AG08395 (cell line): ENCODE measurements at places on chromosomes 12 and 14.

- DNase-seq = peak; percentile 88
These were observed 1.6 kb upstream of the TXNRD1 start for GRCh38 chr12:104213952-104214351.

GRCh38 chr14:44720707-44721106 is 213.6 kb upstream of the FSCB start:
- no peak for DNase-seq

DNA sequence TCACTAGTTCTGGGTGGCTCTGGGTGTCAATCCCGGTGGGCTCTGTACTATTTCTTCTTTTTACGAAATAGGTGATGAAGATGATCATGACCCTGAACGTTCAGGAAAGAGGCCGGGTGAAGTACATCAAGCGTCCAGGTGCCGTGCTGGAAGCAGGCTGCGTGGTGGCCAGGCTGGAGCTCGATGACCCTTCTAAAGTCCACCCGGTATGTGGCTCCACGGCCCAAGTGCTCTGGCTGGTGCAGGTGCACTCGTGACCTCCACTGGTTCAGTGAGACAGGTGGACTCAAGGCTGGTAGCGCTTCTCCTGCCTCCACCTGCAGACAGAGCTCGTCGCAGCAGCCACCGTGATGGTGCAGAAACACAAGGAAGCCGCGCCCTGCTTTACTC is 85.1 kb downstream of the ACACB start:
- DNase-seq = no peak

DNA sequence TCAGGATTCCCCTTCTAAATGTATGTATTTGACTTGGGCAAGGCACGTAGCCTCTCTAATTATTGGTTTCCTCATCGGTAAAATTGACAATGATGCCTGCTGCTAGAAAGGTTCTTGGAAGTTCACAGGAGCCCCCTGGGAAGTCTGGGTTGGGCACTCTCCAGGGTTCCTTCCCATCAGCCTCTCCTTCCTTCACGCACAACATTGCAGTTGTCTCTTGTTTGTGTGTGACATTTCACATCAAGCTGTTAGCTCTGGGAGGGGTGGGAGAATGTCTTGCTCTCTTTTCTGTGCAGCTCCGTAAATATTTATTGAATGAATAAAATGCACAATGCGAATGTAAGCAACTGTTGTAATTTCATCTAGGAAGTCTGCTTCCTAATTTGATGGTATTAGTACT is 153.2 kb upstream of the PRICKLE1 start:
- DNase-seq = no peak

DNA sequence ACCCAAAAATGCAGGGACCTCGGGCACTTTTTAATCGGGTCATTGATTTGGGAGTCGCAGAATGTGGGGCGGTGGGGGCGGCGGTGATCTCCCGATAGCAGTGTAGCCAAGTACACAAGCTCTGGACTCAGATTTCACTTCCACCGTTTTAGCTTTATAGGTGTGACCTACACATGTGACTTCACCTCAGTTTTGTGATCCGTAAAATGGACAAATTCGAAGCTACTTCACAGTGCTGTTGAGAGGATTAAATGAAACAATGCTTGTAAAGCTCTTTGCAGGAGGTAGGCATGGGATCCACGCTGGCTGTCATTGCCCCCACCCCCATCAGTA is 478 bp downstream of the RITA1 start:
- no peak for DNase-seq

DNA sequence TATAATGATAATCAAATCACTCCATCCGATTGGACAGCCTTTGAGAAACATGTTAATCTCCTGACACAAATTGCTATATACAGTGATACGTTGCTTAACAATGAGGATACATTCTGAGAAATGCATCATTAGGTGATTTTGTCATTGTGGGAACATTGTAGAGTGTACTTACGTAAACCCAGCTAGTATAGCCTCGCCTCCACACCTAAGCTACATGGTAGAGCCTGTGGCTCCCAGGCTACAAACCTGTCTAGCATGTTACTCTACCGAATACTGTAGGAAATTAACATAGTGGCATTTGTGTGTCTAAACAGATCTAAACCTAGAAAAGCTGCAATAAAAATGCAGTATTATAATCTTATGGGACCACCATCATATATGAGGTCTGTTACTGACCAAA is 128.6 kb upstream of the PWP1 start:
- DNase-seq = no peak

- no peak for DNase-seq
These were observed 162.1 kb downstream of the OTOGL start for GRCh38 chr12:80261403-80261802.

DNA sequence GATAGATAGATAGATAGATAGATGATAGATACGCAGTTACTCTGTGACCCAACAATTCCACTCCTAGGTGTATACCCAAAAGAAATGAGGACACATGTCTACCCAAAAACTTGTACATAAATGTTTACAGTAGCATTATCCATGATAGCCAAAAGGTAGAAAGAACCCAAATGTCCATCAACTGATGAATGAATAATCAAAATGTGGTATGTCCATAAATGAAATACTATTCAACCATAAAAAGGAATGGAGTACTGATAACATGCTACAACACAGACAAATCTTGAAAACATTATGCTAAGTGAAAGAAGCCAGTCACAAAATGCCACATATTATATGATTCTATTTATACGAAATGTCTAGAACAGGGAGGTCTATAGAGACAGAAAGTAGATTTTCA is 36.1 kb upstream of the LRP6 start:
- no peak for DNase-seq
